ENCODE measurements at places on chromosomes 7 and 10.

- DNase-seq, result no peak
Measured at GRCh38 chr10:1333981-1334380, 277.8 kb downstream of the WDR37 start.

DNA sequence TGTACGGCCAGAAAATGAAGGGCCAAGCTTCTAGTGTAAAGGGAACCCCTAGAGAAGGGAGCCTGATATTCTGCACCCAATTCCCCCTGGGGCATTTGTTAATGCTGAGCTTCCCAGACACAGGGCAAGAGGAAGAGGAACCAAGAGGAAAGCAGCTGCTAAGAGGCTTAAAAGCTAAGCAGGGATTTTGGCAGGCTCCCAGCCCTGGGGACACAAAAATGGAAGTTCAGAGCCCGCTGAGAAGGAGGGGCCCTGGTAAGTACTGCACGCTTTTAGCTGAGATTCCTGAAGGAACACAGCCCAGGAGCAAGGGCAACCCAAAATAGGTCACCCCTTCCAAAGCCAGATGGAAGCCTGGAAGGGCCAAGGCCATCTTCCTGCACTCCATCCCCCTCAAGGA, 387.3 kb upstream of the MGMT start:
- no peak for DNase-seq

DNA sequence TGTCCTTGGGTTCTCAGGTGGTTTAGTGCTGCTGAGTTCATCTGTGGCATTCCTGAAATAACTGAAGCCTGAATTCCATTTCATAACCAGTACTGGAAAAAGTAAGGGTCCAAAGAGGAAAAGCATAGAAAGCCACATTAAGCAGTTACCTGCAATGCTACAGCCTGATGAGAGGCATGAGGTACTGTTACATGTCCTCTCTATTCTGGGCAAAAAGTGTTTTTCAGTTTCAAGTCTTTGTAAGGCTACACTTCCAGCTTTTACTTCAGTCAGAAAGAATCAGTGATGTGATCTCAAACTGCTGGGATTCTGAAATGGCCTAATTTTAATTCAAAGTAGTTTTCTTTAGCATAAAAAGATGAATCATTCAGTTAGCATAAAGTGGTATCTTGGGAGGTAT, 369.5 kb downstream of the PHF14 start:
- DNase-seq, result no peak

- no peak for DNase-seq
Measured at GRCh38 chr7:49564379-49564714, 209.1 kb upstream of the VWC2 start.

DNA sequence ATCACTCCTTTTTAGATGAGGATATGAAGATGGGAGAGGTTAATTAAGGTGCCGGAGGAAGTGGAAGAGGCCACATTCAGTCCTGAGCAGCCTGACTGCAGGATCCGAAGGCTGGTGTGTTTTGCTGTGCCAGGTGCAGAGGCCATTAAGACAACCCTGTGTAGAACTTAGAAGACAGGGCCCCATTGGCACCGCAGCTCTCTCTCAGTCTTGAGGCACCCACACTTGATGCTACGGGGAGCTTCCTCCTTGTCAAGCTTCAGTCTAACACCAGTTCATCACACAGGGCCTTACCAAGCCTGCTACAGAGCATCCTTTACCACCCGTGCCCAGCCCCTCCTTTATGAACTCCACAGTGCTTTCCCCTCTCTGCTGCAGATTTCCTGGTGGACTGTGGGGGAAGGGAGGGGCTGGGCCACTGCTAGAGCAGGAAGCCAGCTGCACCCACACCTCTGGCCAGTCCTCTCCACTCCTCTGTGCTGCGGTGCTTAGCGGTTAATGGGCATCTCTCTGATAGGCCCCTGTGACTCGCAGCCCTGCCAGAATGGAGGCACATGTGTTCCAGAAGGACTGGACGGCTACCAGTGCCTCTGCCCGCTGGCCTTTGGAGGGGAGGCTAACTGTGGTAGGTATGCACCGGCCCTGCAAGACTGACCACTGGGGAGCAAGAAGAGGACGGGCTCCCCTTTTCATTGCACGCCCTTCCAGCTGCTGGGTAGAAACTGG, 45.5 kb downstream of the VWA2 start:
- no peak for DNase-seq

GRCh38 chr10:112052166-112052565, 131.4 kb downstream of the GPAM start:
- no peak for DNase-seq

DNA sequence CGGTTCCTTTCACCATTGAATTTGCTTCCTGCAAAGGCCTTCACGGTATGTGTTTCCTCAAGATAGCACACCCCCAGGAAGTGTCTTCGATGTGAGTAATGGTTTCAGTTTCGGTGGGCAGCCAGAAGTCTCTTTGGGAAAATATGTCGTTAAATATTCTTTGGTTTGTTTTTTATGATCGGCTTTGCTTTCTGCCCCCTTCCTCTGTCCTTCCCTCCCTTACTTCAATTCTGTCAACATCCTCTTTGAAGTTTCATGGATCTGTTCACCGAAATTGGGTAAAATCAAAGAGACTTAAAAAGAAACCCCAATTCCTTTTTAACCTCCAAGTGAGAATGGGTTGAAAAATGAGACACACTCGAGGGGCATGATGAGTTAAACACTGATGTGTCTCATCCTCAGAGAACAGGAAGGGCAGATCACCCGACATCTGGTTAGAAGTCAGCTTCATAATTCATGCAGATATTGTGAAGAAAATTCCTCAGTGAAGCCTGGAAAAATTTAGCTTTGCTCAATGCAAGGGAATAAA, 170.8 kb upstream of the HABP2 start:
- peak; percentile 76 for DNase-seq

DNA sequence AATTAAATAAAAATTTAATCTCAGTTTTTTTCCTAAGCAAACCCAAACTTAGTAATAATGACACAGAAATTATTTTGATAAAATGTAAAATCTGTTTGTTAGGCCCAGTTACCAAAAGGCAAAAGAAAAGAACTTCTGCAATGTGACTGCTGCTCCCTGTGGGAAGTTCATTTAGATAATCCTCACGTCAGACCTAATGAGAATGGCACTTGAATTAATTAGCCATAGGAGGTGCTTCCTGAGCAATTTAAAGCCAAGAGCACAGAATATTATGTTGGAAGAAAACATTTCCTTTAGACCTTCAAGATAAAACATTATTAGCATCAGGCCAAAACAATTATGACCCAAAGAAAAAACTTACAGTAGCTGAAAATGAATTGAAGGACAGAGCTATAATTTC, 19.4 kb downstream of the SPAM1 start:
- DNase-seq, result no peak

- DNase-seq, result no peak
Measured at GRCh38 chr10:43135656-43136055, 2.6 kb upstream of the CSGALNACT2 start.

DNA sequence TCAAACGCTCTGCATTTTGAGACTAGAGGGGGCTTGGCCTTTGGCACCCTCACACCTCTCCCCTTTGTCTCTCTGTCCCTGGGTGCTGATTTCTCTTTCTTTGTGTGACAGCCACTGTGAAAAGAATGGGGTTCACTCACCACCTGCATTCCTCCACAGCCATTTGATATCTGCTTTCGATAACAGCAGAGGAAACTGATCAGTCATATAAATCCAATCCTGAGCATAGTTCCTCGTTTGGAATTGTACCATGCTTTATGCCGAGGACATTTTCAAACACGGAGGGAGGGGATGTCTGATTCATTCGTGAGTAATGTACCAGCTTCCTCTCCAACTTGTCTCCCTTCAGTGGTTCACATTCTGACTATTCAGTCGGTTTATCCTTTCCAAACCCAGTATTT, 15.8 kb downstream of the MET start:
- no peak for DNase-seq

DNA sequence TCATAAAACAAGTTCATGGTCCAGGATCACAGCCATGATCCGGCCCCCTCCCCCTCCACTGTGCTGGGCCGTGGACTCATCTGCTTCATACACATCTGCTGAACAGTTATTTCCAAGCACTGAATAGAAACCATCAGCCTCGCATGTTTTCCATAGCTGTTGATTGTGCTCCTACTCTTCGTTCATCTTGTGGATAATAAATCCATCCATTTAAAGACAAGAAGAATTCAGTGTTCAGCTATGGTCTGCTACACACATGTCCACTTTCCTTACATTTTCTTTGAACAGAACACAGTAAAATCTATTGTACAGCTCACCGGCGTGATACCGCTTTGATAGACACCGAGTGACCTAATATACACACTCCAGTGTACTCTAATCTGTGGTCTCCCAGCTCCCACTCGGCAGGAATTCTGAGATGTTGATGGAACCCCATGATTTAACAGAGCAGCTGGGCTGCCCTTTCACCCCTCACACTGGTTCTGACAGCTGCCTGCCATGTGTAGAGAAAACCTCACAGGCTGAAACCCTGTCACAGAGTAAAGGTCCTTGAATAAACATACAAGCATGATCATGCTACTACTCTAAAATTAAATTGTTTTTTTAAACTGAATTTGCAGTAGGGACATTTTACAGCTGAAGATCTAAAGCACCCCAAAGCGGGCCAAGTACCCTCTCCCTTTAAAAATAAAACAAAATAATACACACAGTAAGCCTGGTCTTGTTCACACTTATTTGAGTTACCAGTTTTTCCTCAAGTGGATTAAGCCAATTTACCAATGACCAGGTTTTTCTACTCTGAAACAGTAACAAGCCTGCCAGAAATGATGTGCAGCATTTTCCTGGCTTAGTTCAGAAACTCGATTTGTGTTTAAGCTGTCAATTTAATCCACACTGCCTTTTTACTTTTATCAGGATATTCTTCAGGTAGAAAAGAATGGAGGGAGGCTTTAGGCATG, 95.1 kb upstream of the FZD1 start:
- DNase-seq, result no peak
